Bone marrow (tissue), 2 donors: ENCODE measurements at places on chromosomes 16 and 17.

DNA sequence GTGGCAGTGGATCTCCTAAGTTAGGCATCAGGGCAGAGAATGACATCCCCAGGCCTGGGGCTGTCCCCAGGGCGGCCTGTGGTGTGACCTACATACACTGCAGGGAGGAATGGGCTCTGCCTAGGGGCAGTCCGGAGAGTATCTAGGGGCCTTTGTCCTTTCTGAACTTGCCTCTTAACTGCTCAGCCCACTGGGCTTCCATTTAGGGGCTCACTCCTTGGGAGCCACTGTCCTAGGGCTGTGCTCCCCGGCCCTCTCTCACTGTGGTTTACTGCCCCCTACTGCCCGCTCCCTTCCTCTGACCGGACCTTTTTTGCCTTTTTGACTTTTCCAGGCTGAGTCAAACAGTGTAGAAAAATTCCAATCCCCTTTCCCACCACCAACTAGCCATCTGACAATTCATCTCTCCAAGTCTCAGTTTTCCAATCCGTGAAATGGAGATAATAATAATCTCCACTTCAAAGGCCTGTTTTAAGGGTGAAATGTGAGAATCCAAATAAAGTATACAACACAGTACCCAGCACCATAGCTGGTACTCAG is 66.8 kb downstream of the DNAH3 start:
- DNase-seq = peak; percentile 49

DNA sequence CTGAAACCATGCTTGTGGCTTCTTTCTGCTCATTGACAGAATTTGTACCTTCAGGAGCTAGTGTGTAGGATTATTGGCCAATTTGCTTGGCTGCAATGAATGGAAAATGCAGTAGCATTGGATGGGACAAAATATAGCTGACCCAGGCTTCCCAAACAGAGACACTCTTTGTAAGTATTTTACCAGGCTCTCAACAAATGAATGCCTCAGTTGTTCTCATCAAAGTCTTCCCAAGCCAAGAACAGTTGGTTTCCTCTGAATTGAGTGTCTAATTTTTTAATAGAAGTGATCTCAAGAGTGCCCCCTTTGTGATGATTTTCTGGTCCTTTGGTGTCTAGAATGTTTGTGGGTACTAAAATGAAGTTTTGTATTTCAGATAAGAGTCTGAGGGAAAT is 140.9 kb downstream of the SHISA9 start:
- no peak for DNase-seq

GRCh38 chr17:57286399-57287105 is 30.2 kb downstream of the MSI2 start:
- no peak for DNase-seq

GRCh38 chr17:13044572-13045065 is 26.8 kb upstream of the ELAC2 start:
- DNase-seq = no peak

GRCh38 chr17:71109697-71110096 is 940.4 kb downstream of the KCNJ2 start:
- no peak for DNase-seq

GRCh38 chr16:73071131-73071940 is 23.4 kb upstream of the ZFHX3 start:
- no peak for DNase-seq

DNA sequence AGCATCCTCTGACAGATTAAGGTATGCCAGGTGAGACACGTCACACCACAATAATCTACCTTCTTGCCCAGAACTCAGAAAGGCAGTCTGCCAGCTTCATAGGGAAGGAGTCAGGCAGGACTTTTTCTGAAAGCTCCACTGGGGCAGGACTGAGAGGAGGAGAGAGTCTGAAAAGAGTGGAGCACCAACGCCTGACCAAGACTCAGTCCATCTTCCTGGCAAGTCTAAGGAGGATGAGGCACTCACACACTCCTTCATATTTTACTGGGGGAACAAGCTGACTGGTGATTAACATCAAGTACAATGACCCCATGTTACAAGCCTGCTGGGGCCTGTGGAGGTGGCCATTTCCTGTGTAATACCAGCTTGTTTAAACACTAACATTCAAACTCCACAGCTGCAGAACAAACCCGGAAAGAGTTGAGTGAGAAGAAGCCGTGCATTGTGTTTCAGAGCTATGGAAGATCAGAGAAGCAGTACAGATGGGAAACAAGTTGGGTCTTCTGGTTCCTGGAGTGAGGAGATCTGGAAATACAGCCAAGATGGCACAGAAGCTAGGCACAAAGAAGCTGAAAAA is 122.4 kb downstream of the HIC1 start:
- DNase-seq = no peak
